ENCODE measurements at places on chromosomes 2 and 18.

- DNase-seq: no peak
Observed at GRCh38 chr18:55093295-55093694, 134.0 kb upstream of the CCDC68 start.

DNA sequence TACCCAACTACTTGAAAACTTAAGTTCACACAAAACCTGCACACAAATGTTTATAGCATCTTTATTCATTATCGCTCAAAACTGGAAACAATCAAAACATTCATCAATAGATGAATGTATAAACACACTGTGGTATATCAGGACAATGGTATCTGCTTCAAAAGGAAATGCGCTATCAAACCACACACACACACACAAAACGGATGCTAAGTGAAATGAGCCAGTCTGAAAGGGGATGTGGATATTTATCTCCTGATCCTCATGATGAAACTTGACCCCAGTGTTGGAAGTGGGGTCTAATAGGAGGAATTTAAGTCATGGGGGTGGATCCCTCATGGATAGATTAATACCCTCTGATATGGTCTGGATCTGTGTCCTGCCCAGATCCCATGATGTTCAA lies 22.0 kb downstream of the PDCL3 start:
- no peak for DNase-seq

DNA sequence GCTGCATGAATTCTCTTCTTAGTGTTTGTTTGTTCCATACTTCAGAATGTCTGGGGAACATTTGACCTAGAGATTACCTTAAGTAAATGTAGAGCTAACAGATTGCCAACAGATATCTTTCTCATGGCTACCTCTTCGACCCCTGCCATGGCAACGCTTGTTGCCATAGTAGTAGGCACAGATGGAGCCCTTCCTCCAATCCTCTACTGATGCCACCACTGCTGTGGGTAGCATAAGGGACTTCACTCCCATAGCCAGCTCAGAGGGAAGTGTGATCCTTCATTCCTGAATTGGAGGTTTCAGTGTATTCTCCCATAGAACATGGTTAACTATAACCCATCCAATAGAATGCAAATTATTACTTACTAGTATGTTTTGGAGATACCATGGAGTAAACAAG lies 543.6 kb upstream of the NRP2 start:
- DNase-seq: no peak

DNA sequence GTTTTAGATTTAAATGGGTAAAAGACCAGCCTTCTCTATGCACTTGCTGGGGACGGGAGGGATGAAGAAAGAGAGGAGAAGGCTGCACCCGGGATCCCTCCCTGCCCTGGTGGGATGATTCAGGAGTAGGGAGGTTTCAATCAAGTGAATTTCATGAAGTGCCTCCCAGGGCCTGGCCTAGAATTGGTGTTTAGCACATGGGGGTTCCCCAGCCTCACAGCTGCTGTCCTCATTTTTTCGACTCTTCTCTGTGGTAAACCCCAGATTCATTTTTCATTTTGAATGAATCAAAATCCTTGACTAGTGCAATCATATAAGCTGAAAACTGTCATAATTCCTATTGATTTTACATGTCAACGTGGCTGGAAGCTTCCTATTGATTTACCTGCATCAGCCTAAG lies 81.1 kb downstream of the LPIN1 start:
- no peak for DNase-seq

GRCh38 chr2:108074946-108075345 lies 88.6 kb downstream of the SLC5A7 start:
- DNase-seq: no peak

DNA sequence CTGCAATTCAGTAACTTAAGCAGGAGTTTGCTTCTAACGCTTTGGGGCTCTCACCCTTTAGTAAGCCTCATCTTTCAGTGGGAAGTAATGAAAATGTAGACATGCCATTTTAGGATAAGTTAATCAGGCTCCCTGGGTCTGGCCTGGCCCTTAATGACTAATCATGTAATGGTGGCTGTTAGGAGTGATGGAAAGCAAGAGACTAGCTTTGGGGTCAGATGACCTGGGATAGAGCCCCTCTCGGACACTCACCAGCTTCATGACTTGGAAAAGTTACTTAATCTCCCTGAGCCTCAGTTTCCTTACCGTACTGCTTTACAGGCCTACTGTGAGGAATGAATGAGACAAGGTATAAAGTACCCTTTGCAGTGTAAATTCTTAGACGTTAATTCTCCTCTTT lies 194.4 kb downstream of the LPIN1 start:
- no peak for DNase-seq

- DNase-seq: no peak
Observed at GRCh38 chr2:69287544-69287943, 99.5 kb downstream of the GFPT1 start.

DNA sequence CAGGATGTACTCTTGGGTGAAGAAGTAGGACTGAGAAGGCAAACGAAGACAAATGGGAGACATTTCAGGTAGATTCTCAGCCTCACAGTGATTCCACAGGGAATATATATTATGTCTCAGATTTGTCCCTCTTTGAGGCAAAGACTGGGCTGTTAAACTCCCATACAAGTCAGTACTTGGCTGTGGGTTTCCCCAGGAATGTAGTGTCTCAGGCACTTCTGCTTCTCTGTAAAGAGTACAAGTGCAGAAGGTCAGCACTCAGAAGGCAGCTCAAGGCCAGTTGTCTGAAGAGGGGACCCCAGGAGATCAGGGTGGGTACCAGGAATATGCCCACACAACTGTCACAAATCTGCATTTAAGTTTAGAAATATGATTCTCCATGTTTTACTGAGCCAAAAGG lies 39.9 kb upstream of the COBLL1 start:
- DNase-seq: no peak

- DNase-seq: no peak
Observed at GRCh38 chr18:6773777-6774176, 44.3 kb downstream of the ARHGAP28 start.
